ENCODE measurements at places on chromosomes 7 and 10.

DNA sequence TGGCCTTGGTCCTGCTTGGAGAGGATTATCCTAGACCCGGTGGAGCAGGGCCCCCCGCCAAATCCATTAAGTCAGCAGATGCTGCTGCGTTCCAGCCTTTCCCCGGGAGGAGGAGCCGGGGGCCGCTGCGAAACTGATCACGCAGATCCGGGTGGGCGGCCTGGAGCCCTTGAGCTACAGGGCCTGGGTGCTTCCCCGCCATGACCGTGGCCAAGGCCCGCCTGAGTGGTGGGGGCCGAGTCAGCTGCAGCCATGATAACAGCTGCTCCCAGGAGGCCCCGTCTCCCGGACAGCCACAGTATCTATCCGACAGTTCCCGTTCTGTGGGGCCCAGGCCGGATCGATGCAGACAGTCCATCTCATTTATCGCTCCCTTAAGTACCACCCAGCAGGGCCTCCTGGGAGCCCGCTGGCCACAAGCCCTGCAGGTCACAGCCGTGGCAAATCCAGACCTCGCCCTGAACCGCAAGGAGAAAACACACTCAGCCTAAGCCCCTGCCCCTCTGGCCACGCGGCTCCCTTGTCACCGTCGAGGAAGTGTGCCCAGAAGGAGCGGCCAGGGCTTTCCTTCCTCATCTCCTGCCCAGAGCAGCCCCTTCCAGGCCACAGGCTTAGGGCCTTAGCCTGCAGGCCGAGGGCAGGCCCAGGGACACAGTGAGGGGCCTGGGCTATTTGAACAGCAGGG is 34.4 kb upstream of the SLC29A4 start:
- no peak for DNase-seq

DNA sequence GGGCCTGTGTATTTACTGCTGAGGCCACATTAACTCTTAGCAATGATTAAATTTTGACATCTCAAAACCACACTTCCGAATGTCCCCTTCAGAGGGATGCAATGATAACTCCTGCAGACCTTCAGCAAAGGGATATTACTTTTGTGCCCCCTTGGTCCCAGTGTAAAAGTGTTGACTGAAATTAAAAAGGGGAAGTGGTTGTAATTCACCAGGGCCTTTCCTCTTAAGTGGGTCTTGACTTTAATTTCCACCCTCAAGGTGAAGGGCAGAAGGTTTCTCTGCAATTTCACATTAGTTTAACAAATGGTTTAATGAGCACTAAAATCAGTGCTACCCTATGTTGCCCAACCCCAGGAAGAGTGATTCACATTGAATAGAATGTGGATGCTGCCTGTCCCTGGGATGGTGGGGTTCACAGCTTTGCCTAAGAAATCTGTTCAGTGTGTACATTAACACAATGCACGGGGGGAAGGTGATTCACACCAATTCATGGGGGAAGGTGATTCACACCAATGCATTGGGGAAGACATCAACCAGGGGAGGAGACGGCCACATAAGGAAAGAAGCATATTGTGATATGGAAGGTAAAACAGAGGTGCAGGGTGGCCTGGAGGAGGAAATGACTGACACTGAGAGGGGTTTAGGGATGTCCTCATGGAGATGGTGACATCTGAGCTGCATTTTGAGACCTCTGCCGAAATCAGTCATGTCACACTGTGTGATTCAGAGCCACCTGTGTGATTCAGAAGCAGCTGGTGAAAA is 19.4 kb upstream of the TNS3 start:
- peak; percentile 80 for DNase-seq

- no peak for DNase-seq
Measured at GRCh38 chr7:85600395-85600794, 413.5 kb upstream of the SEMA3D start.

DNA sequence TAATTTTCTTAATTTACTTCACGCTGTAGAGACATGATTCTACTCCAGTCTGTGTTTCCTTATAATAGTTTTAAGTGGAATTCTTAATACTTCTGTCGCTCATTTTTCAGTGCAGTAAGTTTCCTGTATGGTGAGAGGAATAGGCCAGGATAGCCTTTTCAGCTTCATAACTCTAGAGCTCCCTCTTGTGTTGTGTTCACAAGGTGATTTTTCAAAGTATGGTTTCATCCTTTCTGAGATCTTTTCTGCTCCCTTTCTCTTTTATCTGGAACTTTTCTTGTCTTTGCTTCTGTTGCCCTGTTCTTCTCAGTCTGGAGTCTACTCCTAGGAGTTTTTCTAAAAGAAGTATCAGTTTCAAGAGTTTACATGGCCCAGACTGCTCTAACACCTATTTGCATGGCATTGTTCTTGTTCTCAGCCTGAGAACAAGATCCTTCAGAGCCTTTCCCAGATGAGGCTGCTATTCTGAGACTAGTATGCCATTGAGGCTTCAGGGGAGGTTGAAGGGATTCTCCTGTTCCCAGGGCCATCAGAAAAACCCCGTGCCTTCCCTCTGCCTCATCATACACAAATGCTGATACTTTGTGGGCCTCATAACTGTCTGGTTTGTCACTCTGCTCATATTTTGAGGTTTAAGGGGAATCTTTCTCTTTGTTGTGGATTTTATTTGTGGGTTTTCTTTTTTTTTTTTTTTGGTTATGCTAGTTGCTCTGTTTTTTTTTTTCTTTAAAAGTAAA is 21.8 kb downstream of the NET1 start:
- DNase-seq = peak; percentile 76

DNA sequence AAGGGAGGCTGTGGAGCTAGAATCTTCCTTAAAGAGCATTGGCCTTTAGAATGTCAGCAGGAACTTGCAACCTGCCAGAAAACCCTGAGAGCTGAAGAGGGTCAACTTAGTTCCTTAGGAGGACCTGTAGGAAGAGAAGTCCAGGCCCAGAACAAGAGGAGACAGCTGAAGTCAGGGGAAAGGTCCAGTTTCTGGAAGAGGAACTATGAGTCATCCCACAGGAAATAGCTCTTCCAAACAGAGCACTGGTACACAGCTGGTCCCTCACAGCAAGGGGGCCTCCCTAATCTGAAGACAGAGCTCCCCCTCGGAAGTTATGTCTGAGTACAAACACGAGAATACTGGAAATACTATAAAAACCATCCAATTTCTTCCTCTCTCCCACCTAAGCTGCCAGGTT is 98.9 kb downstream of the HERPUD2 start:
- DNase-seq = no peak

- DNase-seq = no peak
Measured at GRCh38 chr7:41788556-41788955, 85.7 kb upstream of the INHBA start.

DNA sequence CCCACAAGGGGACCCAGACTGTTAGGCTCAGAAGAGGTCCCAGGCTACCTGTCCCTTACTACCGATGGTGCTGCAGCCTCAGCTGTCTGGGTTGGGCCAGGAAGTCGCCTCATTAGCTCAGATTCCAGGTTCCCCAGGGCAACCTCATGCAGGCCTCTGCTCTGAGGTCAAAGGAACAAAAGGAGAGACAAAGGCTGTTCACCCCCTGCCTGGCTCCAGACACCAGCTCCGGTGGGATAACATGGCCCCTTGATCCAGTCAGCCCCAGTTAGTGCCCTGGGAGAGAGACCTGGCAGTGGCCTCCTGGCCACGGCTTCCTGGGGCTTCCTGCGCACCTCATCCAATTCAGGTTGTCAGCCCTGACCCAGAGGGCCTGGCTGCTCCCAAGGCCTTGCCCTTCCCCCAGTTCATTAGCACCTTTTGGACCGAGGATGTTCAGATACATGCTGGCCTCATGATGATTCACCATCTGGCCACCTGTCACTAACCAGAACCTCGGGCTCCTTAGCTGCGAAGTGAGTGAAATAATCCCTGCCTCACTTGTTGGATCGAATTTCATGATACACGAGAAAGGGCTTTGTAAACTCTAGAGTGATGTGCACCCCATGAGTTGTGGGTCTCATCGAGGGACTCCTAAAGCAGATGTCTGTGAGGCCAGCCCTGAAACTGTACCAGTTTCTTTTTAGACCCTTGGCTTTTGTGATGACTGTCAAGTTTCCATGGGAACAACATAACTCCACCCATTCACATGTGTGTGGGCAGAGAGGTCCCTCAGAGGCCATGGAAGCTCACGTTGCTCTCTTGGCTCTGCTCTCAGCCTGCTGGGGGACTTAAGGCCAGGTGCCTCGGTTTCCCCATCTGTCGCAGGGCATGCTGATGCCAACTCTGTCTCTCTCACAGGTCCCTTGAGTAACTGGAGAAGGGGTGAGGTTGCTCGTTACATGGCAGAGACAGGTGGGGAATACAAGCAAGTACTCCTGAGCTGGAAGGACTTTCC is 79.5 kb upstream of the PCBD1 start:
- DNase-seq = no peak

GRCh38 chr10:100184840-100185239 is 989 bp downstream of the ERLIN1 start:
- peak; percentile 73 for DNase-seq

- no peak for DNase-seq
Measured at GRCh38 chr7:52120912-52121311, 804.3 kb upstream of the COBL start.

DNA sequence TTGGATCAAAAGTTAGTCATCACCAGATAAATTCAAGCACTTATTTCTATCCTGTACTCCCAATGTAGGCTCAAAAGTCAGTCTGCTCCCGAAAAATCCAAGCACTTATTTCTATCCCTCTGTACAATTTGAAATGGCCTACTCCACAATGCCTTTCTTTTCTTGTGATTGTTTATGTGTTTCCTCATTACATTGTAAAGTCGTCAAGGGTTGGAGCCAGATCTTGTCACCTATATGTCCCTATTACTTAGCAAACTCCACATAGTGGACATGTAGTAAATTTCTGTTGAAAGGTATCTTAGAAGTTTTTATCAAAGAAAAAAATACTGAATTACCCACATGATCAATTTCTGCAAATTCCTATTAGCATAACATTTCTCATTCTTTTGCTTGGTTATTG is 82.1 kb downstream of the CYP51A1 start:
- no peak for DNase-seq

GRCh38 chr7:28986028-28986764 is 28.1 kb upstream of the TRIL start:
- peak; percentile 22 for DNase-seq

DNA sequence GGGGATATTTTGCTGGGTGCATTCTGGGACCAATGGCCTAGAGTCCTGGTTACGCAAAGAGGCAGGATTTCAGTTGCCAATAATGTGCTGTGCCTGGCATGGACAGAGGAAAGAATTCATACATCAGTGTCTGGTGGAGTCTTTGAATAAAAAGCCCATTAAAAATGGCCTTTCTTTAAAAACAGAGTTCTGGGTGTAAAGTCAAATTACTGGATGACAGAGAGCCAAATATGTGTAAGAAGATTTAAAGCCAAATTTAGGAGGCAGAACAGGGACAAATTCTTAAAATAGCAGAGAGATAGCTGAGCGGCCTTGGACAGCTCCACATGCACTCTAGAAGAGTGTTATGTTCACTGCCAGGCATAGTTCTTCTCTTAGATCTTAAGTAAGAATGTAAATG is 60.8 kb upstream of the MEOX2 start:
- DNase-seq = no peak

- no peak for DNase-seq
Measured at GRCh38 chr7:16644157-16644556, 1.4 kb downstream of the ANKMY2 start.

DNA sequence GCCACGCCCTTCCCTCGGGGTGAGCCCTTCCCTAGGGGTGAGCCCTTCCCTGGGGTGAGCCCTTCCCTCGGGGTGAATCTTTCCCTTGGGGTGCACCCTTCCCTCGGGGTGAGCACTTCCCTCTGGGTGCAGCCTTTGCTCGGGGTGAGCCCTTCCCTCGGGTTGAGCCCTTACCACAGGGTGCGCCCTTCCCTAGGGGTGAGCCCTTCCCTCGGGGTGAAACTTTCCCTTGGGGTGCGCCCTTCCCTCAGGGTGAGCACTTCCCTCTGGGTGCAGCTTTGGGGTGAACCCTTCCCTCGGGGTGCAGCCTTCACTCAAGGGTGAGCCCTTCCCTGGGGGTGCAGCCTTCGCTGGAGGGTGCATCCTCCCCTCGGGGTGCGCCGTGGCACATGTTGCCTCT is 34.6 kb upstream of the INSIG1 start:
- peak; percentile 66 for DNase-seq

DNA sequence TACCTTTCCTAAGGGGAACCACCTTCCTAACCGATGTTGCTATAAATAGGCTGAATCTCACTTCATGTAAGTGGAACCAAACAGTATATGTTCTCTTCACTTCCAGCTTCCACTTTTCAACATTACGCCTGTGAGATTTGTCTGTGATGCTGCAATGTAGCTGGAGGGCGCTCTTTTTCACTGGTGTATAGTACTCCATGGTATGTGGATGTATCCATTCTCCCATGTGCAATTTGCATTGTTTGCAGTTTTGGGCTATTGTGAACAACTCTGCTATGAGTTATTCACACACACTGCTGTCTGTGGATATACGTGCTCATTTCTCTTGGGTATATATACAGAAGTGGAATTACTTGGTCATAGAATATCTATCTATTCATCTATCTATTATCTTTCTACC is 75.9 kb upstream of the GNA12 start:
- DNase-seq = no peak

- DNase-seq = no peak
Measured at GRCh38 chr10:70586348-70586930, 16.1 kb downstream of the PRF1 start.

DNA sequence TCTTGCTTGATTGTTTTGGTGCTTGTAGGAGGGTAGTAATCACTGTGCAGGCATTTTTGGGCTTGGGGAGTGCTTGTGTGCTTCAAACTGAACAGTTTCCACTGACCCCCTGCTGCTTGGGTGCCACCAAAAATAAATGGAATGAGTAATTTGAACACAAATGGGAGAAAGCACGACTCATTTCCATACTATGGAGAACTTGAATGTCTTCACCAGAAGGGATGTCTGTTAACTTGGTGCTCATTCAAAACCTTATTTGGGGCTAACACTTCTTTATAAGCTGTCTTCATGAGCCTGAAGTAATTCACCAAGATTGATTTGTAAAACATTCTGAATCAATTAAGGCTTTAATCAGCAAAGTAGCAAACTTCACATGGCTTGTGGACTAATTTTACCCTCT is 560.3 kb downstream of the SDK1 start:
- DNase-seq = no peak

DNA sequence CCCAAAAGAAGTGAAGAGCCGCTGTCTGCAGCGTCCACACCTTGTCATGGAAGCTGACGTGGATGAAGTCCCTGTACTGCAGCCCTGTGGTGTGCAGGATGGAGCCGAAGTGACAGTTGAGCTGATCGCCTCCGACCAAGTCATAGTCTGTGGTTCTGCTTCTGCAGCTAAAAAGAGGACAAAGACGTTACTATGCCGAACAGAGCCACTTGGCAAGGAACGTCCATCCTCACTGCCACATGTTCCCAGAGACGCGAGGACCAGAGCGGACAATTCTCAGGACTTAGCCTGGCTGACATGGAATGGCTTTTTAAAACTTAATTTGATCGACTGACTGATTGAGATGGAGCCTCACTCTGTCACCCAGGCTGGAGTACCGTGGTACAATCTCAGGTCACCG is 21.8 kb downstream of the DAGLB start:
- DNase-seq = no peak

All from Karpas-422 (cell line).